A549 (cell line): ENCODE measurements at places on chromosomes 1 and 21.

DNA sequence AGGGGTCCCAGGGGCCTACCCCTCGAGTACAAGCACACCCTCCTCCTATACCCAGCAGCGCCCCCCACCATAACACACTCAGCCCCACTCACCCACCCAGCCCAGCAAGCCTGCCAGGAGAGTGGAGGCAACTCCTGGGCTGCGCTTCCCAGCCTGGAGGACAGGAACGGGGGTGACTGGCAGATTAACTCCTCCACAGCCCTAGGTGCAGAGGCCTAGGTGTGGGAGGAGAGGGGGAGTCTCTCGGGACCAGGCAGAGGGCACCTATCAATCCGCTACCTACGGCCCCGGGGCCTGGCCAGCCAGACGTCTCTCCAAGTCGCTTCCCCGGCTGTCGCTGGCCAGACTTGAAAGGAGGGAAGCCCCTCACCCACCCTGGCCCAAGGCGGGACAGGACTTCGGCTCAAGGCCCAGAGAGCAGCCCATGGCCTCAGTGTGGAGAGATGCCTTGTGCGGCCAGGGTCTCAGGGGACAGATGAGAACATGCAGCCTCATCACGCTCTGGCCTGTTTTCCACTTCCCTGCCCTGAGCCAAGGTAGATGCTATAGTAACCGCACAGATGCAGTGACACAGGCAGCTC, 24.9 kb downstream of the MATN1 start:
- DNase-seq: no peak

DNA sequence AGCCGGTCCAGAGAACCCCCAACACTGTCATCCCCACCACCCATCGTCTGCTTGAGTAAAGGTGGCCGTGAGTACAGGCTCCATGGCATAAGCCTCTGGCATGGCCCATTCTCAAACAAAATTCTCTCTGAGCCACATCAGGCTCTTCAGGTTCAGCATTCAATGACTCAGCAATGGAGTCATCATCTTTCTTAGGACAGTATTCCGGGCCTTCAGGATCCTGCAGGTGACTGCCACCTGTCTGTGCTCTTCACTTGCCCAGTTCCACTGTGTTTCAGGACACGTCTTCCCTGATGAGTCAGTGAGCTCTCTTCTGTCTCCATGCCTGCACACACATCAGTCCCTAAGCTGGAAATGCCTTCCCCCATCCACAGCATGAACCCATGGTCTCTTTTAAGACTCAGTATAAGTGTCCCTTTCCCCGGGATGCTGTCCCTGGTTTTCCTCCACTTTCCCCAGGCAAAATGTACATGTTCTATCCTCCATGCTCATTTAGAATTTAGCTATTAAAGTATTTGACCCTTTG, 81.1 kb upstream of the FGGY start:
- DNase-seq: no peak

DNA sequence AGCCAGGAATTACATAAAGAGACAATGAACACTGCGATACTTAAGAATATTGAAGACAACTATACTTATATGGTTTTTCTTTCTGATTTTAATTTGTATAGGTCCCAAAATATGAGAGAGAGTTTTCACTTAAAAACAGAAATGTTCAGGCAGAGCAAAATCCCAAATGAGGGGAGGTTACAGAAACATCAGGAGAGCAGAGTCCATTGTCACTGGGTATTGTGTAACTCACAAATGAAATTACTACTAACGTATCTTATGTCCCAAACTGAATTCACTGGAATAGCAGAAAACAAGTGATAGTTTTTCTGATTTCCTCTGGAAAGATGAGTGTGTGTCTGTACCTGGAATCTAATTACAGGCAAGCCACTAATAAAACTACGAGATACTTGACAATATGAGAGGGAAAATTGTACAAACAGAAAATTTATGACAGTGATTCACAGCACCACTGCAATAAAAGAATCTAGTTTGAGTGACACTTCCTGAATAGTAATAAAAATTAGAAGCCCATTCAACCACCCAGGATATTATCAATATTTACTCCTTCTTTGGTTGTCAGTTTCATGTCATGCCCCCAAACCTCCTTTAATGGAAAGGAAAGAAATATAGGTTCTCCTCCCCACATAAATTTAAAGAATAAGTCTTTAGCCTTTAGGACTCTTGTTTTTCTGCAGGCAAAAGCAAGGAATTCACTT, 522.6 kb downstream of the ADGRL2 start:
- no peak for DNase-seq

GRCh38 chr1:206578068-206578977, 33.9 kb downstream of the EIF2D start:
- DNase-seq: no peak

DNA sequence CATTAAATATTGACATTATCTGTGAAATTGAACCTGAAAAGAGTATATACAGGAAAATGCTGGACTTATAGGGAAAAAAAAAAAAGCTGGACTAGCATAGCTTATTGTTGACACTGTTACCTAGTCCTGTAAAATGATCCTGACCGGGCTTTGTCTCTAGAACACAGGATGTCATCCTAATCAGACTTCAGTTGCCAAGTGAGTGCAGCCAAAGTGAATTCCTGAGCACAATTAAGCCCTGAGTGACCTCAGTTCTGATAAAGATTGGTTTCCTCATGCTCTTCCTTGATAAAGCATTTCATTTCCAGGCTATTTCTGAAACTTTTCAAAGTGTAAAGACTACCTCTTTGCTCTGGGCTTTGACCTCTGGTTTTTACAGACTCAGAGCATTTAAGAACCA, 19.8 kb downstream of the SELP start:
- DNase-seq: no peak

GRCh38 chr1:186828611-186829454, at the start of gene PLA2G4A:
Gene PLA2G4A (plus strand): TSS chr1:186828949. CDS start chr1:186854355, 25,406 bp downstream.
- peak; percentile 85 for DNase-seq

- DNase-seq: no peak
Measured at GRCh38 chr21:45453308-45453950, 48.5 kb downstream of the COL18A1 start.

DNA sequence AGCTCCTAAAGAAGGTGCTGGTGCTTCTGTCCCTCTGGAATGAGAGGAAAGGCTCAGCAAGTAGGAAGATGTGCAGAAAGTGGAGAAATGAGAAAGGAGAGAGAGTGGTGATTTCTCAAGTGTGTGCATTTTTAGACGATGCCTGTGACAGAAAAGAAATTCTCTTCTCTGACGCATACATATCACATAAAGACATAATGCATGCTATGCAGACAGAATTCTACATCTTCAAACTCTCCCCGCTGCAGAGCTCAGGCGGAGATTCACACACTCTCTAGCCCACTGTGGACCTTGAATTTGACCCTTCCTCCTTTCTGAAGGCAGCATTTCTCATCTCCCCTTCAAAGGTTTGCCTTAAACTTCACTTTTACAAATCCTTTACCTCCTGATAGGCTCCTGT, 52.0 kb upstream of the CAMK1G start:
- DNase-seq: no peak

- DNase-seq: no peak
Measured at GRCh38 chr1:218863987-218864386, 309.7 kb upstream of the LYPLAL1 start.

DNA sequence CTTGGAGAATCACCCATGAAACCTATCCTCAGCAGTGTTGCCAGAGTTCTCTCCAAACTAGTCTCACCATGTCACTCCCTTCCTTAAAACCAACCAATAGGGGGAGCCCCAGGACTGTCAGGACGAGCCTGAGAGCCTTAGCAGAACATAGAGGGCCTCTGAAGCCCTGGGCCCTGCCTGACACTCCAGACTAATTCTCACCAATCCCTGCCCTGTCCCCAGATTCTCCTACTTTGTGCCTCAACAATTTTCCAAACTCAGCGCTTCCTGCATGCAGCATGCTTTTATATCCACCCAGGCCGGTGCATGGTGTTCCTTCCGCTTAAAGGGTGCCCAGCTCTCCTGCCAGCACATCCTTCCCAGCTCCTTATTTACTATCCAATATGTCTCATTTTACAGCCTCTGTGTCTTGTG, 42.7 kb downstream of the HSD3B1 start:
- peak; percentile 3 for DNase-seq

DNA sequence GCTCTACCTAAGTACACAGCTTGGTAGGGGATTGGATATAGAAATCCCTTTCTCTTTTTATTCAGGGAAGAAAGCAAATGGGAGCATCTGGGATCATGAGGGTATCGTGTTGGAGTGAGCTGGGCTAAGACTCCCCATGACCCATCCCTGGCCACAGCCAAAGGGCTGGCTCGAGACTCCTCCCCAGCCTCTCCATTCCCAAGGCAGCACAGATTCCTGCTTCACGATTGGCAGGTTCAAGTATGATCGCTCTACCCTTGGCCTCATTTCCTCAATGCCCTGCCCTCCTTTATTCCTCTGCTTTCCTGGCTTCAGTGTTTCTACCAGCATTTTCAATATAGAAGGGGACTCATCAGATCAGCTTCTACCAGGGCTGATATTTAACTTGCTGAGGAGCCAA, 89.7 kb downstream of the ATP1A1 start:
- no peak for DNase-seq

GRCh38 chr1:41474490-41475271, 9.8 kb downstream of the EDN2 start:
- DNase-seq: no peak

DNA sequence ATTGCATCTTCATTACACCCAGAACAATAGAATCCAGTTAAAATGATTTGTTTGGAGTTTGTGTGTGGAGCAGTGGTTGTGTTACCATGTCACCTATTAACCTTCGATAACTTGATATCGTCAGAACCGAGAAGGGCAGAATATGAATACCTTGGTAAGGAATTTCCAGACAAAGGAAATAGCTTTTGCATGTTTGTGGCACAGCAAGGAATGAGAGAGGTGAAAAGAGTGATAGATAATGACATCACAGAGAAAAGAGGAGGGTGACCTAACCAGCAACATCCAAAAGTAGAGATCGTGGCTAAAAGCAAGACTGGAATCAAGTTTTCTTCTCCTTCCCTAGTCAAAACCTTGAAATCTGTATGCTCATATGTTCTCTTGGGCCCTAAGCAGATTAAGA, 244.6 kb upstream of the NEGR1 start:
- no peak for DNase-seq

DNA sequence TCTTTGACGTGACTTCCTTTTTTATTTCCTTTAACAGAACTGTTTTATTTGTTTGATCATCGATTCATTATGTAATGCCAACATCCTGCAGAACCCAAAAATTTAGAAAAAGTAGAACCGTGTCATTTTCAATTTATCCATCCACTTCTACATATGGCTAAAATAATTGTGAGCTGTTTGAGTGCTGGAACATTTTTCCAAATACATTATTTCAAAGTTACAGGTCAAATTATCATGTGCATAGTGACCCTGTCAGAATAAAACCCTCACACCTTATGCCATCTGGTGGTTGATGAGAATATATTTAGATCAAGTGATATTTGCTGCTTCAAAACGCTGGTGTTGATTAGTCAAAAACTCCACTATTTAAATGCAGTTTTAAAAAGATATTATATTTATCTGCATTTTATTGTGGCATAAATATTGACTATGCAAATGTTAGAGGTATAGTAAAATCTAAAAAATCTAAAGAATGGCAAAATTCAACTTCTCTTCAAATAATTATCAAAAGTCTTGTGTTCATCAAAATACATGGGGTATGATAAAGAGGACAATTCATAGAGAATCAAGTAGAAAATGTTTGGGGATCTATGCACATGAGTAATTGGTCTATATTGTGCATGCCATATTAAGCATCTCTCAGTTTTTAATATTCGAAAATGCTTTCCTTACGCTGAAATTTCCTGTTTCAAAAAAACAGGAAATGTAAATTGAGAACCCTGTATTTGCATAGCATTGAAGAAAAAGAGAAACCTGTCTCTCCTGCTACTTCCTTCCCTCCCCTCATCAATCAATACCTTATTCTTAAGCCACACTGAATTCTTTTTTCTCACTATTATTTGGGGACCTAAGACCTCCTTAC, 39.7 kb downstream of the UBE2U start:
- DNase-seq: peak; percentile 47

DNA sequence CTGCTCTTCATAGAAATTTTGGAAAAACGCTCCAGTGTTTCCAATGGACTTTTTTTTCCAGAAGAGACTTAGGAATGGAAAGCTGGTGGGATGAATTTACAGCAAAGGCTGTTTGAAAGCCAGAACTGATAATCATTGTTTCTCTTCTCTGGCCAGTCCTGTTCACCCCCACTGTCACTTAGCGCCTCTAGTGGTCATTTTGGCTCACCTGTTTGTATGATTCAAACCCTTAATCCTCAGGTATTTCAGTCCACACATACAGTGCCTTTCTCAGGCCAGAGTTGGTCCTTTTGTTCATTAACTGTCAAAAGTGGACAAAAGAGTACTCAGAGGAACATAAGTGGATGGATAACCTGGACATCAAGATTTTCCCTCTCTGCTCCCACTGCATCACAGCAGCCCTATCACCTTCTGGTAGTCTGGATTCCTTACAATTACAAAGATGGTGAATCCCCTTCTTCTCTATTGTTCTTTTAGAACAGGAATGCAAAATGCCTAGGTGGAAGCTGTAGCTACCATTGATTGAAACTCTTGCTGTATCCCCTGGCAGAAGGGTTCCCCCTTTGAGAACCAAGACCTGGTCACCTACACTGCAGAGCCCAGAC, 177.6 kb upstream of the OLFM3 start:
- DNase-seq: peak; percentile 4

- DNase-seq: no peak
Measured at GRCh38 chr1:156488566-156489165, 11.9 kb downstream of the MEF2D start.

DNA sequence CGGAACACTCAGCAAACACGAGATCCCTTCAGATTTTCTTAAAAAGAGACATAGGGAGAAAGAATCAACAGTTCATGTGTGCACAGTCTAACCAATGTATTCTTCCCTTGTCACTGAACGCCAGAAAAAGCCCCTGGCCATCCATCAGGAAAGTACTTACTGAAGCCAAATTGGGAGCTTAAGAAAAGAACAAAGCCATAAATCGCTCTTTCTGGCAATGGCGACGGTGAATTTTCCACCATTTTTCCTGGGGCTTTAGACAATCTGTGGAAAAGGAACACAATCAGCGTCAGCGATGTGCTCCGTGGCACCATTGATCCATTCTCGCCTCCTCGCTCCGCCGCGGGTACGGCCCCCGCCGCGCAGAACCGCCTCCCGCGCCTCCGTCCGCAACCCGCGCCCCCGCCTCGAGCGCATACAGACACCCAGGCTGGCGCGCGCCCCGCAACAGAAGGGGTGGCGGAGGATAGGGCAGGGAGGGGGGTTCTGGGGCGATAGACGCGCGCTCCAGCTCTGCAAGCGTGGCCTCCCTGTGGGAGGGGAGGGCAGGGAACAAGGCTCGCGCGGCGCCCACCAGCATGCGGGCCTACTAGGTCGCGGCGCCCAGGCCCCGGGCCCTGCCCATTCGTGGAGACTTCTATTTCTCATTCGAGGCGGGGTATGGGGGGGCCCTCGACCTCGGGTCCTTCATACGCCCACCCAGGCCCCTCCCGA, 440 bp downstream of the PIGP start:
- DNase-seq: no peak

DNA sequence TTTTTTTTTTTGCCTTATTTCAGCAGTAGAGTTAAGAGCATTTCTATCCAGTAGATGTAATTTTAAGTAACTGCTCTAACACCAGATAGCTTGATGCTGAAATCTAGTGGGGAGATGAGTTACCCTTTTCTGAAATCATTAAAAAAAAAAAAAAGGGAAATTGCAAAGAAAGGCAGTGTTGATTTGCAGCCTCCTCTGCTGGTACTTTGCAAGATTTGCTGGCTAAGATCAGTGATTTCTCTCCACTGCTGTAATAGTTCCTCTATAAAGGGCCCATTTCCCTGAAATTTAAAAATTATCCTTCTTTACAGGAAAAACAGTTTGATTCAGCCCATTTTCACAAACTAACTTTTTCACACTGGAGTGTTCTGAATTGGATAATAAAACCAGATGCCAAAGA, 120.6 kb downstream of the PTBP2 start:
- DNase-seq: no peak
